ENCODE measurements at places on chromosomes 7 and 10.

DNA sequence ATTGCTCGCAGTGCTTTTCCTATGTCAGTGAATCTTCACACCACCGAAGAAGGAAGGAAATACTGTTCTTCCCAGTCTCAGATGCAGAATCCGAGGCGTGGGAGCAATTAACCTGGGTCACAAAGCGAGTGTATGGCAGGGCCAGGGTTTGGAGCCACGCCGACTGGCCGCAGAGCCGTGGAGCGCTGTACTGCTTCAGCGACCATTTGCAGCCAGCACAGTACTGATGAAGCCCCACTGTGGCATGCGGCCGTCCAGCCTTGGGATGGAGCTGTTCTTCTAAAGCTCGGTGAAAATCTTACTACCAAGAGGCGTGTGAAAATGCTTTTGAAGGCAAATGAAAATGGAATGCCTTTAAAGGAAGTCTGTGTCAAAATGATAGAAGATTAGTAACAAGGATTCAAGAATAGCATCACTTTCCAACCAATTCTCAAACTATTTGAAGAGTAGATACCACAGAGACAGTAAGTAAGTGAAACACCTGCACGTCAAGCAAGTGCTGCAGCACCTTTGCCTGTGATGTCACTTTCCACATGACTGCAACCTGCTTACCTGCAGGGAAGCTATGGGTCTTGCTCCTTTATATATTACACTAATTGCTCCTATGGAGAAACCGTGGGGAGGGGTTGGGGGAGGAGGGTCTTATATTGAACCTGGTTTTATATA, 4.9 kb downstream of the PPP2R2D start:
- no peak for DNase-seq

GRCh38 chr10:49353895-49354566, 41.9 kb downstream of the DRGX start:
- DNase-seq: no peak

GRCh38 chr7:38831259-38831996, 77.6 kb downstream of the VPS41 start:
- no peak for DNase-seq

GRCh38 chr7:25594122-25594521, 365.8 kb upstream of the NPVF start:
- DNase-seq: no peak

- DNase-seq: no peak
Observed at GRCh38 chr7:139059905-139060304, 24.1 kb upstream of the ZC3HAV1L start.

DNA sequence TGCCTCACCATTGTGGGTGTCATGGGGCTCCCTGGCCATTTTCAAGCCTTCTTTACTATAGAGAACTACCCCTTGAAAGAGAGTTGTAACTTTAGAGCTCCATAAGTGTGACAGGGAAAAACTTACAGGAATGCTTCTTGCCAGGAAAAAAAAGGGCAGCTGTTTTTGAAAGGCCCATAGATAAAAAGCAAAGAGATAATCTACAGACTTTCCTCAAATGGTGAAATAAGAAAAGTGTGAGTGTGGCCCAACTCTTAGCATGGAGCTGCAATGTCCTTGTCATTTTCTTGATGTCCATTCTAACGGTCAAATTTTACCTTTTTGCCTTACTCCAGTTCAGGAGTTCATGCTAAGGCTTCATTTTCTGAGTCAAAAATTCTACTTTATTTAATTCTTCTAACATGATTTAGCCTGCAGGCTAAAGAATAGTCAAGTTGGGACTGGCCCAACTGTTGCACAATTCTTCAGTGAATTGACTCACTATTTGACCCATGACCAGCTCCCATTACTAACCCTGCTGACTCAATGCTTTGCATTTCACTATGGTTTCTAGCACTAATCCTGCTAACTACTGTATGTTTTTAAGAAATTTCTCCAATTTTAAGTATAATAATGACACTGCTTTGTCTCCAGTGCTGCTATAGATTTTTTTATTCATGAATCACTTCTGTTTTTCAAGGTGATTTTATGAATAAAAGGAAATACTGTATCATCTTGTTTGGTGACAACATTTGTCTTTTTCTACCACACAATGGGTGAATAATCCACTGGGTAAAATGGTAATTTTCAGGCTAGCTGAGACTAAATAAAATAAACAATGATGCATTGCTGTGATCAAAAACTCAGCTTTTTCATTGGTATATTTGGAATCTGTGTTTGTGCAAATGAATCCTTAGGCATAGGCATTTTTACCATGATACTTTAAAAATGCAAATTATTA, 41.4 kb upstream of the SGCE start:
- no peak for DNase-seq

DNA sequence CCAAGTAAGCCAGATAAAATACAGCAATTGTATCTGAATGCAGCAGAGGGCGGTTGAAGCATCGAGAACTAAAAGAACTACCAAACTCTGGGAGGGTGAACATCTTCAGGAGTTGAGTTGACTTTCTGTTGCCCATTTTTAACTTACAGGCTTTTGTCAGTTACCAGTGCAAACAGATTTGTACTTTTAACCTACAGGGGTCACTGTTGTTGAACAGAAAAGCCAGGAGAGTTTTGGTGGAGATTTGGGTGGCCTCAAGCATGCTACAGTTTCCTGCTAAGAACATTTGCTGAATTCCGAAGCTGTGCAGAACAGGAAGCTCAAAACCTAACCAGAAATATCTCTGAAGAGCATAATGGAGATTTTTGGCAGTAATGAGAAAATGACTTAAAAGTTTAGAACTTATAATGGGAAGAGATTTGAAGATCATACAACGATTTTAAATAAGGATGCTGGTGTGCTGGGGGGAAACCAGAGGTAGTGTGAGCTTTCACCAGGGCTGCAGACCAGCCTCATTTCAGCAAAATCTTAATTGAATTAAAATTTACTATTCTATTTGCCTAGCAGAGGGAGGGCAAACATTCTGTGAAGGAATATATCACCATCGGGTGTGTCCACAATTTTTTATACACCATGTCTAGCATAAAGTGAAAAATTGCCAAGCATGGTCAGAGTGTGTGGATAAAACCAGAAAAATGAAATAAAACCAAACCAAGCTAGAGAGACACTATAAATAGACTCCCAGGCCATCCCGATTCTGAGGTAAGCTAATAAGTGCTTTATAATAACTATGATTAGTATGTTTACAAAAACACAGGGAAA, 208.6 kb upstream of the CCDC6 start:
- no peak for DNase-seq

DNA sequence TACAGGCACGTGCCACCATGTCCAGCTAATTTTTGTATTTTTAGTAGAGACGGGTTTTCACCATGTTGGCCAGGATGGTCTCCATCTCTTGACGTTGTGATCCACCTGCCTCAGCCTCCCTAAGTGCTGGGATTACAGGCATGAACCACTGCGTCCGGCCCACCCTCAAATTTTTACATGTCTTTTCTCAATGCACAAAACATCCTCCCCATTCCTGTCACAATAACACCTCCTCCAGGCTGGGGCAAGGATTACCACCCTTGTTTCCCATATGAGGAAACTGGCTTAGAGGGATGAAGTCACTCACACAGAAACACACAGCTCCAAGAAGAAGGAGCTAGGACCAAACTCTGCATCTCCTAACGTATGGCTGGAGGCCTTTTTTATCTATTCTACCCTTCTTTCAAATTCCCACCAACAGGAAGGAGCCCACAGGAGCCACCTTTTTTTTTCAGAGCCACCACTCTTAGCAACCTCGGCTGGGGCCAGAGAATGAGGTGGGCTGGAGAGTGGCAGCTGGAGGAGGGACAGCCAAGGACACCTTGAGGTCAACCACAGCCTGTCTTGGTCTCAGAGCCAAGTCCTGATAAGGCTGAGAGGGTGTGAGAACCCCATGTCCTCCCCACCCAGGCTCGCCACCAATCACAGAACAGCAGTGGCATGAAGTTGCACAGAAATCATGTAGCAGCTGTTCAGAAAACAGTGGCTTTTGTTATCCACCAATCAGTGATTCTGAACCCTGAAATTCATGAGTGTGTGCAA, 113.1 kb upstream of the PDLIM1 start:
- DNase-seq: no peak

Data from stimulated activated CD4-positive, alpha-beta T cell treated with anti-CD3 and anti-CD28 coated beads, TNF-alpha, amount 100 ng/mL, for 1 hour (primary cell).